ENCODE measurements at places on chromosomes 3 and 15.

DNA sequence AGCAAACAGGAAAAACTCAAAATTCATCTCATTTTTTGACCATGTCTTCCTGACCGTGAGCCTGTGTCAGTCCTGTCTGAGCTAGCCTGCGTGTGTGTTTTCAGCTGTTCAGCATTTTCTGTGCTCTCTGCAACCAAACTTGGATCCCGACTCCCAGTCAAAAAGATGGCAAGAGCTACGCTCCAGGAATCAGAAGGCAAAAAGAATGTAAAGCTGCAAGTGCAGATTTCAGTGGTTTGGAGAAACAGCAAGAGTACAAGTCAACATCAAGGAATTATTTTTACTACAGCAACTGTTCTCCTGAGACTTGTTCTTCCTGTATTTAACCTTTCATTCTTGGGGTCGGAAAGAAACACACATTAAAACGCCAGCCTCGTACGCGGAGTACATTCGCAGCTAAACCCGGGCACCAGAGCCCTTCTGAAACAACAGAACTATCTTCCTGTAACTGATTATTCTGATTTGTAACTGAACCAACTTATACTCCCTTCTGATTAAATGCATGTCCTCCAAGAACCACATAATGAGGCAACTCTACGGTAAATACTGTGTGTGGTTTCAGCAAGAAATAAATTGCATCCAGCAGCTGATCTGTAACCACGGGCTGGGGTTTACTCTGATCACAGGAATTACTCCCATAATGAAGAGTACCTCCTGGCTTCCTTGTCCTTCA lies 107.4 kb downstream of the LRIG1 start:
- DNase-seq, result no peak

GRCh38 chr3:157752554-157752953 lies 249.3 kb upstream of the VEPH1 start:
- DNase-seq, result no peak

GRCh38 chr3:186180891-186181481 lies 72.1 kb upstream of the ETV5 start:
- DNase-seq, result no peak

GRCh38 chr15:89621547-89621946 lies 33.7 kb downstream of the KIF7 start:
- no peak for DNase-seq

GRCh38 chr3:197809356-197810020 lies 18.4 kb downstream of the LRCH3 start:
- no peak for DNase-seq

- DNase-seq, result no peak
These were observed 36.0 kb upstream of the CBLB start for GRCh38 chr3:105904678-105905284.

DNA sequence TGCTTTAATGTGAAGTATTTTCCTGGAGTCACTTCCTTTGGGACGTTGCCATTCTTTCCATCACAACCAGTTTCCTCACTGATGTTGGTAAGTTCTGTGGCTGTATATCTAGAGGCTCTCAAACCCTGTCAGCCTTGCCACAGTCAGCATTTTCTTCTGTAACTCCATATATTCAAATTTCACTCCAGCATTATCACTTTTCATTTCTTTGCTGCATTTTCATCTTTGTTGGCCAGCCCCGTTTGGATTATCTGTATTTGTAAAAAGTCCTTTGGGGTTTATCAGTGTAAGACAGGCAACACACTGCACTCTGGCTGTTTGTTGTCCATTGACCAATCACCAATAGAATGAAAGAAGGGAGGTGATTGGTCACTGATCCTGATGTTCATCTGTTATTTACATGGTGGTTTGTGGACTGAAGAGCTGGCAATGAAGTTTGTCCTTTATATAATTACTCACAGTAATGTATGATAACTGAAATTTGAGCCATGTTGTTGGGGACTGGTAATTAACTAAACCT lies 20.3 kb downstream of the GMPS start:
- DNase-seq, result no peak

- no peak for DNase-seq
These were observed 160.6 kb downstream of the RBMS3 start for GRCh38 chr3:29441422-29441821.

GRCh38 chr3:164452707-164453106 lies 625.6 kb downstream of the SI start:
- DNase-seq, result no peak

DNA sequence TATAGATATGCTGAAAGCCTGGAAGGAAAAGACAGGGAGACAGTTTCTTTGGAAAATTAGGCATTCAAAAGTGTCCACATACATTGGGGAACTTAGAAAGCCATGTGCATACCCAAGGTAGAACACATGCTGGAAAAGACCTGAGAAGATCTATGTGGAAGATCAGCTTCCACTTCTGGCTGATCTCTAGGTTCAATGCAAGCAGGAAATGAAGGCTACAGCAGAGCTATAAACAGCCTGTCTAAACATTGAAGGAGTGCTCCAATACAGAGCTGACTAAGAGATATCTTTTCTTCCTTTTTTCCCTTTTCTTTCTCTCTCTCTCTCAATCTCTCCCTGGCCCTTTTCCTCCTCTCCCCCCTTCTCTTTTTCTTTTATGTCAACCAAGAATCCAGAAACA lies 73.6 kb upstream of the TCF12 start:
- no peak for DNase-seq

GRCh38 chr3:106097817-106098435 lies 229.1 kb upstream of the CBLB start:
- DNase-seq, result no peak

DNA sequence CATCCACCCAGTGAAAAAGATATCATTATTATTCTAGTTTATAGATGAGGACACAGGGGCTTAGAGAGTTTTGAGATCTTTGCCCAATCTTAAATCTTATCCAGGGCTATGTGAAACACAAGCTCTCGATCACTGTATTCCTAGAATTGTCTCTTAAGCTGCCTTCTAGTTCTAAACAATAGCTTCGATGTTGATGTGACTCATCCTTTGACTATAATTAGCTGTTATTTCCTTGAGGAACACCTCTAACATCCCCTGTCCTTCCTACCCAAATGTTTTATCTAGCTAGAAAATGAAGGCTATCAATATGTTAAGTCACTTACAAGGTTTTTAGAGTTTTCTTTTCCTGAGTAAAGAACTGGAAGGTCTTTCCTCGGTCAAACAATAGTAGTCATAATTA lies 83.1 kb upstream of the STAC start:
- no peak for DNase-seq

Measured in urothelium cell line (cell line).